ENCODE measurements at places on chromosomes 3 and 15.

GRCh38 chr3:65796676-65797075 is 242.0 kb downstream of the MAGI1 start:
- no peak for DNase-seq

- no peak for DNase-seq
Observed at GRCh38 chr15:67690936-67691335, 134.4 kb upstream of the SKOR1 start.

DNA sequence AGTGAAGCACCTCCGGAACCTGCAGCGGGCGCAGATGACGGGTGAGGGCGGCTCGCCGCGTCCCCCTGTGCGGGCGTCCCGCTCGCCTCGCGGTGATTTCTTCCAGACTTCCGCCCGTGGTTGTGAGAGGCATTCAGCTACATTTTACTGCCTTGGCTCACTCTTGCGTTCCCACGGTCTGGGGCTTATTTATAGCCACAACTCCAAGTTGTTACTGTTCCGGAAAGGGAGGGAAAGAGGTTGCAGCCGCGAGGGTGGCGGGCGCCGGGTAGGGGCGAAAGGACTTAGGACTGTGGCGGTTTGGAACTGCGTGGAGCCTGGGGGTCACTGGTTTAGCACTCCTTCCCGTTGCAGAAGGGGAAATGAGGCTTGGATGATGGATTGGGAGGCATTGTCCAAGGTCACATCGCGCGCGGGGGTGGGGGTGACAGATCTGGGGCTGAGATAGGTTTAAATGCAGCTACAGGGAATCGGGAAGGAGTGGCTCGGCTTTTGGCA is 1.1 kb downstream of the HES1 start:
- no peak for DNase-seq

- DNase-seq, result no peak
Observed at GRCh38 chr3:191627064-191627463, 166.1 kb downstream of the PYDC2 start.

- DNase-seq, result no peak
Observed at GRCh38 chr3:17038900-17039553, 154.3 kb downstream of the PLCL2 start.

Measured in thymus (tissue), 14 donors.